ENCODE measurements at places on chromosomes 16 and 17.

- peak; percentile 7 for DNase-seq
These were observed 121.5 kb downstream of the STXBP4 start for GRCh38 chr17:55090079-55090492.

DNA sequence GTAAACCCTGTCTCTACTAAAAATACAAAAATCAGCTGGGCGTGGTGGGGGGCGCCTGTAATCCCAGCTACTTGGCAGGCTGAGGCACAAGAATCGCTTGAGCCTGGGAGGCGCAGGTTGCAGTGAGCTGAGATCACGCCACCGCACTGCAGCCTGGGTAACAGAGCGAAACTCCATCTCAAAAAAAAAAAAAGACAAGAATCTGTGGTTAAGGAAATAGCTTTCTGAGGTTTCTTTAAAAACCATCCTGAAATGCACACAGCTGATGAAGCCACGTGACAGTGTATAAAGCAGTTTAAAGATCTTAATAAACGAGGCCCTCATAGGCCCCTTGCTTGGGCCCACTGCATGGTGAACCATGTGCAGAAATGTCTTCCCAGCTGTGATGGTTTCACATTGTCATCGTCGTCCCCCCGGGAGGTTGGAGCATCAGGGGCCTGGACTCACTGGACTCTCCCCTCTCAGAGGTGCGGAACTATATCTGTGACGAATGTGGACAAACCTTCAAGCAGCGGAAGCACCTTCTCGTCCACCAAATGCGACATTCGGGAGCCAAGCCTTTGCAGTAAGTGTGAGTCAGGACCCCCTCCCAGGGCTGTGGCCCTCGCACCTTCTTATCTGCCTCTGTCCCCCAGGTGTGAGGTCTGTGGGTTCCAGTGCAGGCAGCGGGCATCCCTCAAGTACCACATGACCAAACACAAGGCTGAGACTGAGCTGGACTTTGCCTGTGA, 16.2 kb downstream of the ZNF276 start:
- peak; percentile 27 for DNase-seq

DNA sequence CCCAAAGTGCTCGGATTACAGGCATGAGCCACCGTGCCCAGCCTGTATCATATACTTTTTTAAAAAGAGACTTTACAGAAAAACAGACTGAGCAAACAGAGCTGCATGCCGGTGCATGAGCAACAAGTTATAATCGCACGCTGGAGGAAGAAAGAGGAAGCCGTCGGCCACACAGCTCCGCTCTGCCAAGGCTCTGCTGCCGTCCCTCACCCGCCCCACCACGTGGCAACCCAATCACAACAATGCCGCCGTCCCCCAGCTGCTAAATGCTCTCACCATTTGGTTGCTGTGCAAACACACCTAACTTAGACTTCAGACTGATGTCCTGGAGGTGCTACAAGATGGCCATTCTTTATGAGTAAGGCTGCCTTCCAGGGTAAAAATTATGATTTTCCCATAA, 83.5 kb downstream of the ADCY9 start:
- DNase-seq = no peak

GRCh38 chr16:90046971-90047713, 27.9 kb upstream of the DBNDD1 start:
- no peak for DNase-seq

GRCh38 chr17:74545843-74546230, at the start of gene CD300C:
Gene CD300C (minus strand): TSS chr17:74546115. CDS start chr17:74545782, 333 bp downstream.
- DNase-seq = no peak

All from effector CD4-positive, alpha-beta T cell (primary cell).